ENCODE measurements at places on chromosomes 11 and 22.
A peak's percentile ranks its signal among the peaks of the same experiment; 100 is the strongest.

GRCh38 chr22:20133930-20134549 is 2.4 kb downstream of the ZDHHC8 start:
- DNase-seq = no peak

DNA sequence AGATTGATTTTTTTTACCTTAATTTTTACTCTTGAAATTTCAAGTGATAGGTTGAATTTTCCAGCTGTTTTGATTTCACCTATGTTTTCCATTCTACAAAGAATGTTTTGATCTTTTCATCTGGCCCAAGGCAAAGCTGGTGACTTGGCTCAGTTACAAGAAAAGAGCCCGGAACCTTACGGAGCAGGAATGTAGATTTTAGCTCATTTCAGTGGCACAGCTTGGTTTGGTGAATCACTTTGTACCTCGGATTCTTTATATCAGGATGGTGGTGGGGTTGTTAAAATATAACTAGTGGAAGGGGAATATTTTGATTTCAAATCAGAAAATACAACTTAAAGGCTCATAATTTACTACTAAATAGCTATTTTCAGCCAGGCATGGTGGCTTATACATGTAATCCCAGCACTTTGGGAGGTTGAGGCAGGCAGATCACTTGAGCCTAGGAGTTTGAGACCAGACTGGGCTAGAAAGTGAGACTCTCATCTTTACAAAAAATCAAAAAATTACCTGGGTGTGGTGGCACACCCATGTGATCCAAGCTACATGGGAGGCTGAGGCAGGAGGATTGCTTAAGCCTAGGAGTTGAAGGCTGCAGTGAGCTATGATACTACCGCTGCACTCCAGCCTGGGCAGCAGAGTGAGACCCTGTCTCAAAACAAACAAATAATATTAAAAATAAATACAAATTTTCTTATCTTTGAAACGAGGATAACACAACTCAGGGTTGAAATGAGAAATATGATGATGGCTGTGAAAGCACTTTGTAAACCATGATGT is 9.4 kb upstream of the GRIK4 start:
- DNase-seq = no peak

- DNase-seq = no peak
Measured at GRCh38 chr22:48709453-48709852, 1118.2 kb downstream of the BRD1 start.

GRCh38 chr11:72075109-72075508 is 5.2 kb downstream of the NUMA1 start:
- no peak for DNase-seq

- peak; percentile 72 for DNase-seq
Measured at GRCh38 chr11:79397252-79397651, 43.6 kb downstream of the TENM4 start.

- no peak for DNase-seq
Measured at GRCh38 chr22:46237453-46238124, 12.5 kb downstream of the CDPF1 start.
